ENCODE measurements at places on chromosomes 13 and 19.
A peak's percentile ranks its signal among the peaks of the same experiment; 100 is the strongest.

GRCh38 chr19:33316541-33317264 is 14.4 kb upstream of the CEBPA start:
- DNase-seq: no peak

GRCh38 chr13:34207872-34208271 is 389.9 kb downstream of the RFC3 start:
- no peak for DNase-seq

- no peak for DNase-seq
Observed at GRCh38 chr13:32409561-32410421, 18.1 kb downstream of the N4BP2L1 start.

DNA sequence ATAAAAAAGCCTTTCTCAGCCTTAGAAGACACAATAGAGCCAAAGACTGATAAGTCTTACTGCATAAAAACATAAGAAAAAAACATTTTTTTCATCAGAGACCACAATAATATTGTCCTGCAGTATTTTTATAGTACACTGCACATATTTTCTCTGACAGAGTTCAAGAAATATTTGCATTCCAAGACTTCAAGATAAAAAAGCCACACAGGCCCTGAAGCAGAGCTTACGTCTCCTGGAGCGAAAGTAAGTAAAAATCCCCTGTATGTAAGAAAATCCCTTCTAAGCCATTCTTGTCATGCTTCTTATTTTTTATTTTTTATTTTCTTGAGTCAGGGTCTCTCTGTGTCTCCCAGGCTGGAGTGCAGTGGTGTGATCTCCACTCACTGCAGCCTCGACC is 755.9 kb downstream of the LIG4 start:
- DNase-seq: no peak

DNA sequence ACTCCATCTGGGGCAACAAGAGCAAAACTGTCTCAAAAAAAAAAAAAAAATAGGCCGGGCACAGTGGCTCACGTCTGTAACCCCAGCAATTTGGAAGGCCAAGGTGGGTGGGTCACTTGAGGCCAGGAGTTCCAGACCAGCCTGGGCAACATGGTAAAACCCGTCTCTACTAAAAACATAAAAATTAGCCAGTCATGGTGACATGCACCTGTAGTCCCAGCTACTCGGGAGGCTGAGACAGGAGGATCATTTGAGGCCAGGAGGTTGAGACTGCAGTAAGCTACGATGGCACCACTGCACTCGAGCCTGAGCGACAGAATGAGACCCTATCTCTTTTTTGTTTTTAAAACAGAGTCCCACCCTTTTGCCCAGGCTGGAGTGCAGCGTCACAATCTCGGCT is 3.9 kb downstream of the IQCN start:
- no peak for DNase-seq

DNA sequence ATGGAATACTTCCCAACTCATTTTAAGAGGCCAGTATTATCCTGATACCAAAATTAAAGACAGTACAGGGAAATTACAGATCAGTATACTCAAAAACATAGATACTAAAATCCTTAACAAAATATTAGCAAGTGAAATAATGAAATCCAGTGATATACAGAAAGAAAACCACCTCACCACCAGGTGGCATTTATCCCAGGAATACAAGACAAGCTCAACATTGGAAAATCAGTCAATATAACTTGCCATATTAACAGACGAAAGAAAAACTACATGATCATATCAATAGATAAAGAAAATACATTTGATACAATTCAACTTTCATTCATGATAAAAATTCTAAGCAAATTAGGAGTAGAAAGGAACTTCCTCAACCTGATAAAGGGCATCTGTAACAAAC is 6.7 kb upstream of the GNA15 start:
- DNase-seq: peak; percentile 55

- DNase-seq: peak; percentile 86
Observed at GRCh38 chr19:51422053-51422448, 4.6 kb upstream of the SIGLEC10 start.

GRCh38 chr13:109010912-109011311 is 381.5 kb downstream of the MYO16 start:
- peak; percentile 19 for DNase-seq

GRCh38 chr19:41604831-41605230 is 22.0 kb downstream of the CEACAM4 start:
- no peak for DNase-seq

DNA sequence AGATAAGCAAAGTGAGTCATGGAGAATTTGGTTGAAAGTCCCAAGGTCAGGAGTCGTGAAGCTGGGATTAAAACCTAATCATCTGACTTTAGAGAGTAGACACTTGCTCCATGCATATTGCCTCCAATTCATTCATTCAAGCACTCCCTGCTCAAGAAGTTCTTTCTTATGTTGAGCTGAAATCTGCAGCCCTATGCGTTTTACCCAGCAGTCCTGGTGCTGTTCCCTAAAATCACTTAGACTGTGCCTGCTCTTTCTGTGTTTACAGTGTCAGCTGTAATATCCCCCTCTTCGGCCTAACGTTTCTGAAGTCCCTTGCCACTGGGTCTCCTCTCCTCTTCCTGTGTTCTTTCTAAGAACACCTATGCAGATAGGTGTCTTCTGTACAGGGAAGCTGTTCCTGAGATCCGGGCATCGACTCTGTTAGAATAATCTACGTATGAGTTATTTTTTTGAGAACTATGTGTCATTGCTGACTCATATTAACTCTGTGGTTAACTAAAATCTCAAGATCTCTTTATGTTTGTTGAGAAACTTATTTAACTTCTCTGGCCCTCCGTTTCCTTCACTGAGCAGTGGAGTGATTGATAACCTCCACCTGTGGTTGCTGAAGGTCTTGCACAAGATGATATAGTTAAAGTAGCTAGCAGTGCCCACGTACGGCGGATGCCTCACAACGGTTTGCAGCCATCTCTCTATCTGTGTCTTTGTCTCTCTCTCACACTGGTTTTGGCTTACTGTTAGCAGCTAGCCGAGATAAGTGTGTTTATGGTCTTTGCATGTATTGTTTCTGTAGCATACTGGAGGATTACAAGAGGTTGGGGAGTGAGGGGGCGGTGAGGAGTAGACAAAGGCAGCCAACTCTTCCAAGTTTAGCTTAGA is 4.7 kb downstream of the ALOX5AP start:
- peak; percentile 62 for DNase-seq

GRCh38 chr13:69458013-69458412 is 649.6 kb upstream of the ATXN8OS start:
- no peak for DNase-seq

DNA sequence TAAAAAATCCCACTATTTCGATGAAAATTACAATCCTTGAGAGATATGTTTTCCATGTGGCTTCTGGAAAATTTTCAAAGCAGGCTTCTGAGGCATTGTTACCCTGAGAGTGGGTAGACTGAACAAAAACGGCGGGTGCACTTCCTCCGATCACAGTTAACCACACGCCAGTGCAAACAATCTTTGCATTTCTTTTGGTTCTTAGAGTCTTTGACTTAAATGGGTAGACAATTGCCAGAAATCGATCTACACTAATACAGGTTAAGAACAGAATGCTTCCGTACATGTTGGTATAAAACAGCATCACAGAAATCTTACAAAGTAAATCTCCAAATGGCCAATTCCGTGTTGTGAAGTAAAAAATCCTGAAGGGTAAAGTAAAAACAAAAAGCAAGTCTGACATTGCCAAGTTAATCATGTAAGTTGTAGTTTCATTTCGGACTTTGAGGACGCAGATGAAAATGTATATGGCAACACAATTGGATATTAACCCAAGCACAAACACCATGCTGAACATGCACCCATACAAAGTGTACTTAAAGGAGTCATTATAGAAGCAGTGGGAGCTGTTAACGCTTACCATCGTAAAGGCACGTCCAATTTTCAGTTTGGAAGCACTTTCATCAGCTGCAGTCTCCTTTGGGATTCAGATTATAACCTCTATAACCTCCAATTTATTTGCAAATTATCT is 927 bp downstream of the LPAR6 start:
- DNase-seq: peak; percentile 48

GRCh38 chr13:95181586-95181985 is 119.7 kb downstream of the ABCC4 start:
- no peak for DNase-seq

GRCh38 chr19:11064831-11065303 is 24.4 kb upstream of the LDLR start:
- DNase-seq: no peak

- DNase-seq: no peak
Observed at GRCh38 chr13:30345426-30346100, 38.2 kb upstream of the KATNAL1 start.

- no peak for DNase-seq
Observed at GRCh38 chr13:73935991-73936390, 198.2 kb downstream of the KLF12 start.

DNA sequence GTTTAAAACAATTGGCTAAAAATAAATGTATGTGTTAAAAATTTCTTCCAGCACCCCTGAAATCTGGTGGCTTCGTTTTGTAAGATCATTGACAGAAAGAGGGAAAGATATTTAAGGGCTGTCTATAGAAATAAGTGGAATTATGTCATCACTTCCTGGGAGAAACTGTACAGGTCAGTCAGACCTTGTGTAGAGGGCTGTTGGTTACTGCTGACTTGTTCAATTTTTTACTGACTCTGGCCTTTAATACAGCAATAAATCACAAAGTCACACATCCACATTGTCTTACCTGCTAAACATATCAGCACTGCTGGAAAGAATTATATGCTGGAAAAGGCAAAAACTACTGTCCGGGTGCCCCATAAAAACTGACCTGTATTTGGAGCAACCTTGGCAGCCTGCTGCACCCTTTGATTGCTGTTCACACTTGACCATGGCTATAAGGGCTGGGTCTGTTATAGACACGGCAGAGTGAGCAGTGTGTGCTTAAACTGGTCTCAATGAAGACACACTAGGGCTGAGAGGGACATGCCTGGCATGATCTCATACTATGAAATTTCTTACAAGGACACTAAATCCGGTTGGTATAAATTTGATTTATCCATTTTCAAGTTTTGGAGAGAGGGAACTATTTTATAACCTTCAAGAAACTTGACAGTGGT is 162.1 kb downstream of the NHLRC3 start:
- DNase-seq: no peak

DNA sequence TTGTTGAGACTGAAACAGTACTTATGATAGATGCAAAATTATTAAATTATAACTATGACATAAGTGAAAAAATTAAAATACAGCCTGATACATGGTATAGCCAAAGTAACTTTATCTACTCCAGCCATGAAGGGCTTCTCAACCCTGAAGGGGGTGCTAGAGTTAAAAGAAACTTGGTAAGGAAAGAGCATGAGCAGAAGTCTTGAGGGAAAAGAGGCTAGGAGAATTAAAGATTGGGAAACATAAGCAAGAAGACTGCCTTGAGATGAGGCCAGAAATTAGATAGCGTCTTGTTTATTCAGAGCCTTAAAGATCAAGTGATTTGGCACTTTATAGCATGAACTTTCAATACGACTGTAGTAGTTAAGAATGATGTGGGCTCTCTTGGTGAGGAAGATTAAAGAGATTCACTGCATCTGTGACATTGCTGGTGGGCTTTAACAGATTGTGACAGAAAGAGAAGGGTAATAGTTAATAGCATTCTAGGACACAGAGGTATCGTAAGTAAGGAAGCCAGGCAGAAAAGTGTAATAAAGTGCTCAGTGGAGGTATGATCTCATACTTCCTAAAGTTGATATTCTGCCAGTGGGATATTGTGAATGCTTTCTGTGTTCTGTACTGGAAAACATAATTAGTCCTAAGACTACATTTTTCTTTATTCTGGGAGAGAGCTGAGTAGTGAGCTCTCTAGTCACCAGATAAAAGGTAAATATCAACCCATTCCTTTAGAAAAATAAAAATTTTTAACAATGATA is 385.4 kb upstream of the PRR20A start:
- DNase-seq: no peak

GRCh38 chr19:46000491-46001246 is 5.4 kb downstream of the CCDC61 start:
- DNase-seq: no peak

DNA sequence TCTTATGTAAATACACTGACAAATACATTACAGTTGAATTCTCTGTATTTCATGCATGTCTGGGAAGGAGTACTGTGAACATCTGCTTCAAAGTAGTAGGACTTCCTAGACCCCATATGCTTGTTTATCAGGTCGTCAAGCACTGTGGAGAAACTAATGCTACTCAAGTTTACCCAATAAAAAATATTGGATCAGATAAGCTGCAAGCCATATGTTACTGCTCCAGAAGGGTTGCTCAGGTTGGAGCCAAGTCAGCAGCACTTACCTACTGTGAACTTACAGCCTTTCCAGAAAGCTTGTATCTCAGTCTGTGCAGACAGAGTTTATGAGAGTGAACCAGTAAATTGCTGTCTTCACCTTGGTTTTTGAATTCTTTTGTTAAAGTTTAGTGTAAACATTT is 36.2 kb downstream of the SLAIN1 start:
- no peak for DNase-seq

DNA sequence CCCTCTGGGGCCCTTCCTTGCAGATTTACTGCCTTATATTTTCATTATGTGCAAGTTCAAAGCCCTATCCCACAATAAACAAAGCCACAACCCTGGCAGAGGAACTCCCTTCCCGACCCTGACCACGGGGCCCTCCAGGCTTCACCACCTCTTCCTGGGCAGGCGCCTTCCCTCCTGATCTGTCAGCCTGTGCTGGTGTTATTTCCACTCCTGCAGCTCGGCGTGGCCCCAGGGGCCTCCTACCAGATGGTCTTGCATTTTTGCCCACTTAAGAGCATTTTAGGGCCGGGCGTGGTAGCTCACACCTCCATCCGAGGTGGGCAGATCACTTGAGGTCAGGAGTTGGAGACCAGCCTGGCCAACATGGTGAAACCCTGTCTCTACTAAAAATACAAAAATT is 22.8 kb downstream of the SLC15A1 start:
- no peak for DNase-seq

GRCh38 chr13:59954601-59955000 is 209.1 kb downstream of the DIAPH3 start:
- peak; percentile 58 for DNase-seq

GRCh38 chr19:1599460-1599846 is 5.8 kb downstream of the UQCR11 start:
- DNase-seq: no peak

GRCh38 chr13:29362849-29363604 is 232.5 kb downstream of the SLC7A1 start:
- peak; percentile 65 for DNase-seq

DNA sequence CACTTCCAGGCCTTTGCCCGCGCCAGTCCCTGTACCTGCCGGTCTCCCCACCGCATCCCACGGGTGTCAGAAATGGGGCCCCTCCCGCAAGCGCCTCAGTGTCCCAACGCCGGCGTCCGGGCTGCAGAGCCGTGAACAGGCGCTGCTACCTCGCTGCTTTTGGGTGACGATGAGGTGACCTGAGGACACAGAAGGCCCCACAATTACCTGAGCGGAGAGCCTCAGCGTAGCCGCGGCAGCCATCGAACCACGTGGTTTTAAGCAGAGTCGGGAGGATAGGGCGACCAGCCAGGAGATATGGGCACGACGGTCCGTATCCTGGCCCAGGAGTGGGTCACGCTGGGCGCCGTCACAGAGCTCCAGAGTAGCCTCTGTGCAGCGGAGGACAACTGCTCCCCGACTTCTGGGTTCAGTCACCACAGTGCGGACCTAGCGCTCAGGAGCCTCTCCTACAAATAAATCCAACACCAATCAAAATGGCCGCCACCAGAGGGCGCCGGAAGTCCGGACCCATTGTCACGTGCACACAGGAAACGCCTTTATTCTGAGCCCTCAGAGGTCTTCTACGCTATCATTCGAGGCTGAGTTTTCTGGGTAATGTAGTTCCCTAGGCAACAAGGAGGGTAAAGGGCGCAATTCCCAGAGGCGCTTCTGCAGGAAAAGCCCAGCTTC is at the start of gene ZNF814:
ZNF814 (minus strand) TSS at position 478 of the 672 bp plus-strand sequence; CDS start at position 243, 235 bp downstream.
- DNase-seq: no peak
